Anterior cingulate cortex (tissue), 58 donors: ENCODE measurements at places on chromosomes 7 and 10.
A peak's percentile ranks its signal among the peaks of the same experiment; 100 is the strongest.

DNA sequence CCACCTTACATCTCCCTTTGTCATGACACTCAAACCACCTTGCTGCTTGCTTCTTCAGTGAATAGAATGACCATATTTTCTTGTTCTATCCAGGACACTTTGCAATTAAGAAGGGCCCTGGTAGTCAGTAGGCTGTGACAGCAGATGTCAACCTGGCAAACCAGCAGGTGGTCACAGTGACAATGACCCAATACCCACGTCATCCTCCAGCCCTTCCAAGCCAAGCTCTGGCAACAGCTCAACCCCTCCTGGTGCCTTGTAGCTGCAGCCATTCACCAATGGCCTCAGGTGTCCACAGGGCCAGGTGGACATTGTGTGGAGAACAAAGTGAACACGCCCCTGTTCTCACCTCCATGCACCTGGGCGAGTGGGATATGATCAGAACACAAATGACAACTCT, 87.6 kb upstream of the MACROH2A2 start:
- no peak for DNase-seq

DNA sequence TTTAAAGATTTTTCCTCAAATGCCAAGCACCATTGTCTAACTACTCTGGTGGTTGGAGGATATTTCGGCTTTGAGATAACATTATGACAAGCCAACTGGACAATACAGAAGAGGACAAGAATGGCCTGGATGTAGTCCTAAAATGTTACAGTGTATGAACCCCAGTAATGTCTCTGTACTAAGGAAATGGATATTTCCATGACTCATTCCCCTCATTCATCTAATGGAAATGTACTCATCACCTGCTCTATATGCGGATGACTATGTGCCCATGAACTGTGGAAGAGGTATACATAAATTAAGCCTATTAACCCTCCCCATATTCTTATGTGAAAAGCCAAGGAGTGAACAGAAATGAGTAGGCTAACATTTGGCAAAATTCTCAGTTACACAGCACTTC, 207.9 kb downstream of the CACNA2D1 start:
- DNase-seq: no peak

DNA sequence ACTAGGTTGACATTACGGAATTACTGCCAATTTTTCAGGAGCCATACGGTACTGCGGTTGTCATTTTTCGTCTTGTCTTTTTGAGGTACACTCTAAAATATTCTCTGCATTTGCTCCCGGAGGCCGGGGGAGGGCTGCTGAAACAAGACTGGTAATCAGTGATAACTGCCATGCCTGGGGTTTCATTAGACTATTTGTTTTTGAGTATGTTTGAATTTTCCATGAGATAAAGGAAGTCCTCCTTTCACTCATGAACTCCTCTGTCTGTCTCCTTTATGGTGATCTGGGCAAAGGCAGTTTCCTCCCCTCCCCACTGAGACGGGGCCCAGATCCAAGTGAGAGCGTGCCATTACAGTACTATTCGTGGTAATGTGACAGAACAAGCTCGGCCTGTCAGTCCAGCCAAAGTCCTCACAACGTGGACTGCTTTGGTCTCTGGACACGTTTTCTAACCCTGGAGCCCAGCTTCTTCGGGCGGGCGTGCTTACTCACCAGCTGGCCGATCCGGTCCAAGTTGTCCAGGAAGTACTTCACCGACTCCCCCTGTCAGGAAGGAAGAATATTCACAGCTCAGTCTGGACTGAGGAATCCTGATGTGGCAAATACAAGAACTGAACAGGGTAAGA, 45.1 kb downstream of the AMZ1 start:
- DNase-seq: peak; percentile 57

DNA sequence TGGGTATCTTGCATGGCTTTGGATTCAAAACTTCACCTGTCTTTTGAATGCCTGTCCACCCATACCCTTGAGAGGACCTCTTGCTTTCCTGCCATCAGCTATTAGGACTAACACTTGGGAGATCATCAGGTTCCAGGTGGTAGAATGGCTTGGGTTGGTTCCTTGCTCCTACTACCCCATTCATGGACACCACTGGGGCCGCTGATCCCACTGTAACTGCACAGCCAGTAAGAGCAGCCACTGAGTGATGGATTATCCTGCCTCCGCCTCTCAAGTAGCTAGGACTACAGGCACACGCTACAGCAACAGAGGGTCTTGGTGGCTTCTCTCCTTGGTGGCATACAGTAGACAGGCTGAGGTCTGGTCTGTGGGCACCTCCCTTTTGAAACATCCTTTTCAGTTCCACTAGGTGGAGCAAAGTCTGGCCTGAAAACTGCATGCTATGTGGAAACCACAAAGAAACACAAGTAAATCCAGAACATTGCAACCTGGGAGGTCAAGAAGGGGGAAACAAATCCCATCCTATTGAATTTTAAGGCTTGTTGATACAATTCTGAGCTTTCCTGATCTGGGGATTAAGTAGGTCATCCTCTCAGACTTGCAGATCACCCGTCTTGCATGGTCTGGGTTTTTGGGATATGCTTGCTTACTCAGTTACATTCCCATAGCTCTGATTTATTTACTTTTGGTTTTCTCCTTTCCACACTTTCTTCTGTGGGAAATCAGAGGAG, 9.4 kb downstream of the WBP1L start:
- no peak for DNase-seq

- no peak for DNase-seq
These were observed 34.2 kb downstream of the ACTA2 start for GRCh38 chr10:88918191-88918905.

DNA sequence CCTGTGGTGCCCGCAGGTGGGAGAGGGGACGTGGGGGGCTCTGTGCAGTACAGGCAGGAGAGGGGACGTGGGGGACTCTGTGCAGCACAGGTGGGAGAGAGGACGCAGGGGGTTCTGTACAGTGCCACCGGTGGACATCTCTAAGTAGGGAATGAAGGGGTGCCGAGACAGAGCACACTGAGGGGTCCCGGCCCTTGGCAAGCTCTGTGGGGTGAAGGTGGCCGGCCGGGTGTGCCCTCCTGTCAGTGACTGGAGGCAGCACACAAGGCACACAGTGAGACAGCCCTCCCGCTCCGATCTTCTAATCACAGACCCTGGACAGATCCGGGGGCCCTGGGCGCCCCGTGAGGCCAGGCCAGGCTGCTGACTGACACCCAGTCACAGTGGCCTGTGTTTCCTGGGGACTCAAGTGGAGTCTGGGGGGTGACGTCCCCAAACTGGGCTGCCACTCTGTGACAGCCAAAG, 11.2 kb downstream of the GPR146 start:
- no peak for DNase-seq

- DNase-seq: no peak
These were observed 18.4 kb downstream of the NKX2-3 start for GRCh38 chr10:99551158-99551557.

- no peak for DNase-seq
These were observed 121.2 kb downstream of the UBE2H start for GRCh38 chr7:129831424-129832058.

- DNase-seq: no peak
These were observed 198.3 kb downstream of the HDAC9 start for GRCh38 chr7:18693816-18694215.

DNA sequence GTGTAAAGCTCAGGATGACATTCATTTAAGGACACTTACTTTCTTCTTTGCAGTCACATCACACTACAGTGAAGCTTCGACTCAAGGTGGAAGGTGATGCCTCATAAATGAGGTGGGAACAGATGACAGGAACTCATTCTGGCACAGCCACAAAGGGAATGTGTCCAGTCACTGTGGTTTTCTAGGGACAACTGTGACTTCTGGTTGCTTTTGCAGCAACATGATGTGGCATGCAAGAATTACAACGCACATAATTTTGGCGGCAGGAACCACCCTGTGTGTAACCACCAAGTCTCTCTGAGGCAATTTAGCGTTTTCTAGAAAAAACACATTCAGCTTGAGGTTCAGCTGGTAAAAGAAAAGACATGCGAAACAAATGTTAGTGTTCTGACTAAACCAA, 32.0 kb upstream of the FERD3L start:
- DNase-seq: no peak

GRCh38 chr7:35003679-35004303, 33.5 kb downstream of the DPY19L1 start:
- no peak for DNase-seq

DNA sequence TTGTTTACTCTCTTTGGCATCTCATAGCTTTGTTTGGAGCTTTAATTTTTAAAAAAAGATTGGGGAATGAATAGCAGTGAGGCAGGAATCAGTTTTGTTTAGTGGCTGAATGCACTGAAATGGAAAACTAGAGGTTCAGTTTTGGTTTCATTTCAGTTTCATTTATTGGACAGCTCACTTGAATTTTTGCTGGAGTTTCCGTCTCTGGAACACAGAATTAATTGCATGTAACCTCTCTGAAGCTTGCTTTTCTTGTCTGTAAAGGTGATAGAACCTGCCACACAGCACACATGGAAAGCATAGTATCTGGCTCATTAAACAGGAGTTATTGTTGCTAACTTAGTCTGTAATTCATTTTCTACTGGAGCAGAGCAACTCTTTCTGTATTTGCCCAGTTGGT, 7.1 kb downstream of the GRM8 start:
- DNase-seq: no peak

GRCh38 chr10:110648692-110649346, 4.7 kb downstream of the RBM20 start:
- DNase-seq: no peak

GRCh38 chr7:107441581-107442422, 28.1 kb upstream of the GPR22 start:
- DNase-seq: no peak

GRCh38 chr7:45980181-45980905, 59.3 kb upstream of the IGFBP3 start:
- DNase-seq: no peak

GRCh38 chr7:136656516-136656915, 211.9 kb upstream of the CHRM2 start:
- DNase-seq: no peak

- DNase-seq: no peak
These were observed 7.9 kb upstream of the HOXA2 start for GRCh38 chr7:27110186-27111031.

- peak; percentile 75 for DNase-seq
These were observed 27.2 kb upstream of the MSRB2 start for GRCh38 chr10:23067939-23068775.

DNA sequence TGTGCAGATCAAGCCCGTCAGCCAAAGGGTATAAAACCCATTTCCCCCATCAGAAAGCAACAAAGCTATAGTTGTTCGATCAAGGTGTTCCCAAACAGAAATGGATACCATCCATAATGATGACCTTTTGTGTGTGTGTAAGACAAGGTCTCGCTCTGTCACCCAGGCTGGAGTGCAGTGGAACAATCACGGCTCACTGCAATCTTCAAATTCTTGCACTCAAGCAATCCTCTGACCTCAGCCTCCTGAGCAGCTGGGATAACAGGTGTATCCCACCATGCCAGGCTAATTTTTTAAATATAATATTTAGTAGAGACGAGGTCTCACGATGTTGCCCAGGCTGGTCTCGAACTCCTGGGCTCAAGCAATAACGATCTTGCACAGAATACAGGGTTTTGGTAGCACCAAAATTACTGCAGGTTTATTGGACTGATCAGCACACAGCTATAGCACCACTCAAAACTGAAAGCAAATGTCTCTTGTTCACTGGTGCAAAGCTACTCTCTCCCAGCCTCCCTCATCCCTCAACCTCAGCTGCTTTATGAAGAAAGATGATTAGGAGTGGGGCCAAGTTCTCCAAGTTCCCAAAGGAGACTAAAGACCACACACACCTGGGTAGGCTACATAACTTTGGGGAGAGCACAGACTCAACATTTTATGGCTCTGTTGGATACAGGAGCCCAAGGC, 80.5 kb downstream of the ABI1 start:
- DNase-seq: no peak

DNA sequence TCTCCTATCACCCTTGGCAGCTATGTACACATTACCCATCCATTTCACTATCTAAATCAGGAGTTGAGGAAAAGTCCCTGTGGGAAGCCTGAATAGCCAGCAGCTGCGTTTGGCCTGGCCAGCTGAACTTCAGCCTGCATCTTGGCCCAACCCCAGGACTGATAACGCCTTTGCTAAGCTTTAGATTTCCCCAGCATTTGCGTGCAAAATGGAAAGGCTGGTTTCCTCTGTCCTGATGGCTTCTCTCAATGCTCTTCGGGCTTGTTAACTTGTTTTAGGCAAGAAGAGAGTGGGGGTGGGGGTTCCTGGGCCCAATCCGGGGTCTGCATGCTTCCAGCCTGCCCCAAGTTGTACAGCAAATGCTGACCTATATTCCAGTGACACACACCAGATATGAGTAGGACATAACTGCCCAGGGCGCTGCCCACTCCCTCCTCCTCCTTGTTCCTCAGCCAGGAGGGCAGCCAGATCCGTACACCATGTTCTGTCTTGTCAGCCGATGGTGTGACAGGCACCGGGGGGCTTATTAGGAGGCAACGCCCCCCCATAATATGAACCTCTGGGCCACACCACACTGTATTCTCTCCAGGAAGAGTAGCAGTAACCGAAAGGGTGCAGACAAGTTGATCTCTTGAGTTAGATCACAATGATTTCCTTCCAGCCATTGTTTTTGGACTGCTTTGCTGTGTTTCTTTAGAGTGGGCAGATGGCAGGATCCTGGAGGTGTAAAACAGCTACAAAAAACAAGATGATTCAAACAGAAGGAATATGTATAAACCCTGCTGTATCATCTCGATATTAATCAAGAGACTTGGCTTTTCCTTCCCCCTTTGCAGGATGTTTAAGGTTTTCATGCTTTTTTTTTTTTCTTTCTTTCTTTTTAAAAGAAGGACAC, 339.0 kb downstream of the RNLS start:
- DNase-seq: no peak

- no peak for DNase-seq
These were observed 67.6 kb downstream of the ITGA8 start for GRCh38 chr10:15652117-15652516.

GRCh38 chr10:118107040-118107439, 60.3 kb upstream of the RAB11FIP2 start:
- no peak for DNase-seq

GRCh38 chr10:132619927-132620326, 82.3 kb downstream of the INPP5A start:
- DNase-seq: no peak

- peak; percentile 87 for DNase-seq
These were observed at the start of gene PDSS1 for GRCh38 chr10:26697163-26697921. Gene PDSS1 (plus strand): TSS chr10:26697701. CDS start chr10:26697712, 11 bp downstream.

GRCh38 chr10:58414270-58415041, 29.2 kb downstream of the TFAM start:
- DNase-seq: no peak

DNA sequence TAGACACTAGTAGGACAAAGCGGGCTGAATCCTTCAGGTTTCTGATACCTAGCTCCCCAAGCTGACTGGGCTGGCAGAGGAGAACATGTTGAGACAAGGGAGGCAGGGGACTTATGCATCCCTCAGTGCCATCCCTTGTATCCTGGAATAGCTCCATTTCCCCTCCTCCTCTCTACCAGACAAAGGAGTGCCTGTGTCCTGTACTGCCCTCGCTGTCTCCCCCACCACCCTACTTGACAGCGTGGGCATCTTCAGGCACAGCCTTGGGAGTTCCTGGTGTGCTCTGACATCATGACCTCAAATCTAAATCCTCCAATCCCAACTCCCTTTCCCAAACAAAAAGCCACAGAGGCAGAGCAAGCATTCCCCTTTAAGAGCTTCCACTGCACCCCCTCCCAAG, 9.0 kb downstream of the SFXN3 start:
- DNase-seq: no peak

GRCh38 chr7:2670720-2671391, 17.1 kb upstream of the AMZ1 start:
- DNase-seq: no peak

- DNase-seq: no peak
These were observed 66.1 kb downstream of the PRPF18 start for GRCh38 chr10:13652860-13653259.

- no peak for DNase-seq
These were observed 48.3 kb downstream of the NOD1 start for GRCh38 chr7:30430276-30430675.

GRCh38 chr7:112080441-112080840, 125.8 kb downstream of the DOCK4 start:
- DNase-seq: no peak
